Fibroblast of the aortic adventitia (primary cell): ENCODE measurements at places on chromosomes 7 and 10. TPM values are rescaled to one million over a fixed set of nuclear protein-coding genes. Genes with fewer than 3 reads are reported as not detected.

The TMEM176A gene
- total RNA-seq, result not detected in 2 replicates

GRCh38 chr7:38463277-38464225, 167.6 kb downstream of the AMPH start:
- DNase-seq, result peak; percentile 43

The HMX2 gene
- not detected in 2 replicates for total RNA-seq

The PLA2G12B gene
- total RNA-seq, result not detected in 2 replicates

- DNase-seq, result no peak
Observed at GRCh38 chr10:79047875-79048638, 20.7 kb upstream of the ZMIZ1 start.

The ITPRID1 gene
- not detected in 2 replicates for total RNA-seq

The TACR2 gene
- 0.18 TPM in 1 of 2 replicates, not detected in the other for total RNA-seq

- no peak for DNase-seq
Observed at GRCh38 chr10:42865716-42866114, 83.1 kb downstream of the BMS1 start.

DNA sequence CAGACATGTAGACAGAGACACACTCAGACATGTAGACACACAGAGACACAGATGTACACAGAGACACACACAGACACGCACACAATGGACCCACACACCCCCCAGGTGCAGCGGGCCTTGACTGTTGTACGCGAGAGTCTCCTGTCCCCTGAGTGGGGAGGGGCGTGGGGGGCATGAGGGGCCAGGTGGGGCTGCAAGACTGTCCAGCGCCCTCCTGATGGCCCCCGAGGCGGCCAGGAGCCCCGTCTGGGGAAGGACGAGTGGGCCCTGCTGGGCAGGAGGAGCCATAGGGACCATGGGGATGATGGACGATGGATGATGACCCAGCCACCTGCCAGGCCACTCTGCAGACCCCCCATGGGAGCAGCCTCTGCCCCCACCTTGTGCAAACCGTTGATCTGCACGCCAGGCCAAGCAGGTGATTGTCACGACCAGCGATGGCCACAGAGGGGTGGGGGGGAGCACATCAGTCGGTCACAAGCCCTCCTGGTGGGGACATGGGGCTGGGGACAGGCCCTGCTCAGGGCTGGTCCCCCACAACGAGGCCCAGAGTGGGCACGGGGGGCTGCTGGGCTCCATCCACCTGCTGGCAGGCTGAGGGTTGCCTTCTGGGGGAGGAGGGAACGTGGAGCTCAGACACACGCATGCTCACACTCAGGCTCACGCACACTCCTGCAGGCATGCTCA, 11.6 kb downstream of the VENTX start:
- DNase-seq, result no peak

DNA sequence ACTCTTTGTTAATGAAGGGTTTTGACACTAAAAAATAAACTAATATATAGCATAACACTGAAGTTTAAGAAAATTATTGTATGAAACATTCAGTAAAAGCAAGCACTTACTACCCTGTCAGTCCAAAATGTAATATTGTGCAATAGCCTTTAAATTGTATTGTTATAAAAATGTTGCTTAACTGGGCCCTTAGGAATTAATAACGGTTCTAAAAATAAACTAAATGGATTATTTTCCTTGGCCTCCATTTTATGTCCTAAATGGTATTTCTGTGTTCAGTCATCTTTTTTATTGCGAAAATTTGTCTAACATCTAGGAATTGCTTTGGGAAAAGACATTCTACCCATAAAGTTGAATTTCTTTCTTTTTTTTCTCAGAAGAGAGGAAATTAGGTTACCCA, 49.0 kb upstream of the ABI1 start:
- peak; percentile 33 for DNase-seq

DNA sequence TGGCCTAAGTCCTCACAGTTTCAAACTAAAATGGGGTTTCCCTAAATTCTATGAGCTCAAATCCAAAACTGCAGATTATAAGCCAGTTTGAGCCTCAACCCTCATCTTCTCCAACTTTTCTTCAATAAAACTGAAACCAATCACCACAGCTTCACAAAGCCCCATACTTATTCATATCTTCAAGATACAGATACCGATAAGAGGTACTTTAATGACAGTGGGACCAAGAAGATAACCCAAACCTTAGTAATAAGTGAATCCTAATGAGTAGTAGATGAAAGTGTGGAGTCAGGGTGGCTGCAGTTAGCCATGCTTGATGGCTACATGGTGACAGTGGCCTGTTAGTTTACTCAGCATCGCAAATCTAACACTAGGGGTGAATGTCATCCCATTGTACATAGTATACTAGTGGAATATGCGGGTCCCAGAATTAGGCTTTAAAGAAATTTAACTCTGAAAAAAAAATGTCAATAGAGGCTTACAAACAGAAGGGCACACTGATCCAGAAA, 395.8 kb upstream of the PHF14 start:
- DNase-seq, result no peak

The SFXN2 gene
- total RNA-seq, result 2.3 and 3.8 TPM in 2 replicates

The ACSM6 gene
- not detected in 2 replicates for total RNA-seq

The TRIM73 gene
- total RNA-seq, result 0.18 and 1.6 TPM in 2 replicates

The CYP17A1 gene
- total RNA-seq, result not detected in 2 replicates

DNA sequence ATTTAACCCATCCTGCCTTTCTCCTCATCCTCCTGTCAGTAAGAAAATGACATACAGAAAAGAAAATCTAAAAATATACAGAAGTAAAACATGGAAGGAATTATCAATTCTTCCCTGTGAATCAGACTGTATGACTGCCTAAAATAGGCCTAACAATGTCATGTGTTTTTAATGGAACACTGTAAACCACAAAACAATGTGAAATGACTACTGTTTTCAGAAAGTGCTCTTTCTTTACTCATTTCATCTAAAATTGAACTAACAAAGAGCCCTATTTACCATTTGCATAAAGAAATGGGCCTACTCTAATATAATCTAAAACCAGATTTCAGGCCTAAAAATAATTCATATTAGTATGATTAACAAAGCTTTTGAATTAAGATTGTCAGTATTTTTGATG, 35.7 kb downstream of the SEMA3E start:
- DNase-seq, result no peak

DNA sequence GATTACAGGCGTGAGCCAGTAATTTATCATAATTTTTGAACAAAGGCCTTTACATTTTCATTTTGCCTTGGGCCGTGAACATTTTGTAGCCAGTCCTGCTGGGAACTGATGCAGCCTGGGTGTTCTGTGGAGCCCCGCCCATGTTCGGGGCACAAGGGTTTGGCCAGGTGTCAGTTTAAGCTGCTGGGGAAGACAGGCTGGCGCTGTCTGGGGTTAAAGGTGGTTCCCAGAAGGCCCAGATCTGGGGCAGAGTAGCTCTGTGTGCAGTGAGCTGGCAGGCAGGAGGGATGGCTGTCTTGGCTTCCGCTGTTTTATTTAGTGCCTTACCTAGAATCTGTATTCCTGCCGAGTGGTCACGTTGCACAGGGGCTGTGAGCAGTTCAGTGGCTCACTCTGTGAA, 50.2 kb downstream of the DOCK1 start:
- DNase-seq, result no peak

DNA sequence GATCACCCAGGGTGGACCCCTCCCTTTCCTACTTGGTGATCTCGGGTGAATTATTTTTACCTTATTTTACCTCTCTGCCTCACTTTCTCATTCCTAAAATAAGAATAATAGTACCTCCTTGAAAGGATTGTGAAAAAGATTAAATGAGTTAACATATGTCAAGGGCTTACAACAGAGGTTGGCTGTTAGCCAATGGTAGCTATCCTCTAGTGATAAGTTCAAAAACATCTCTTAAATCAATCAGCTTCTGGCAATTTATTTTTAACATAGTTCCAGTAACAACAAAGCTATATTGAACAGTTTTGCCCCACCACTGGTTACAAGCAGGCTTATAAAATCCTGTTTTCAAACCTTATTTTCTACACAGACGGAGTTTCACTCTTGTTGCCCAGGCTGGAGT, 45.4 kb downstream of the TMEM168 start:
- peak; percentile 1 for DNase-seq

DNA sequence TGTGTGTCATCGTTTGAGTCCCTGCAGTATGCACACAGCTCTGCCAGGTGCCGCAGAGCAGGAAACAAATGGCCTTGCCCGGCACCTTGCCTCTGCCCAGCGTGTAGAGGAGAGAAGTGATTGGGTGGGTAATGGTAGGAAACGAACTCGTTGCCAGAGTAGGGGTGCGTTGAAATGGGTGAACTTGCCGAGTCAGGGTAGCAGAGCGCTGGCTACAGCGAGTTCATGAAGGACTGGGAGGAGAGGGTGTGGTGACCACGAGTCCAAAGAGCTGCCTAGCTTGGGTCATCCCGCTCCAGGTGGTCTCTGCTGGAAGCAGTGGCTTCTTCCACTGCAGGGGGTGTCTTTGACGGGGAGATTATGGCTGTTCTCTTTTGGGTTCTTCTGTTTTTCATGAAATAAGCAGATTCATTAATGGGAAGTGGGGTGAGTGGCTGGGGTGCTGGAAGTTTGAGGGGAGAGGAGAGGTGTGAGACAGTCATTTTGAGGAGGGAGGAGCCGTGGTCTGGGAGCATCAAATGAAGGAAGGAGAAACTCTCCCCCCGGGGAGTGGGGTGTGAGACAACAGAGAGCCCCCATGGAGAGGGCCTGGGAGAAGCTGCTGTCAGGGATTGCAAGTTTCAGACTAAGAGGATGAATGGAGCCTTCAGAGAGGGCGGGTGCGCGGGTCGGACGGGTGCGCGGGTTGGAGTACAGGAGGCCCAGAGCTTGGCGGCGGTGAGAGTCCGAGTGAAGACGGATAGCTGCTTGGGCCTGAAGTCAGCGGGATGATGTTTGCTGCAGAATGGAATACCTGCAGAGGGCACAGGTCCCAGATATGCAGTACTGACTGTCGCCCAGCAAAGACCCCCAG, 26.2 kb downstream of the PPP2R2D start:
- no peak for DNase-seq

DNA sequence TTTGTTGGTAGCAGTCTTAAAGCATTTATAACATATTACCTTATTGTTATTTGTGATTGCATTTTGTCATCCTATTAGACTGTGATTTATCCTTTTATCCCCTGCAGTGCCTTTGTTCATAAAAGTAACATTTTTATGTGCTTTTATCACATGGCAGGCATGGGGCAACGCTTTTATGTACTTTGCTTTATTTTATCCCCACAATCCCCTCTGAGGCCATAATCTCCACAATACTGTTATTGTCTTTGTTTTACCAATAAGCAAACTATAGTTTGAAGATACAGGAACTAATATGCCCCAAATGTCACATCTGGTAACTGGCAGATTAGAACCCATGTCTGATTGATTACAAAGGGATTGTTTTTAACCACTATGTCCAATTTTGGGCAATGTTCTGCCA, 613.5 kb downstream of the REEP3 start:
- no peak for DNase-seq

DNA sequence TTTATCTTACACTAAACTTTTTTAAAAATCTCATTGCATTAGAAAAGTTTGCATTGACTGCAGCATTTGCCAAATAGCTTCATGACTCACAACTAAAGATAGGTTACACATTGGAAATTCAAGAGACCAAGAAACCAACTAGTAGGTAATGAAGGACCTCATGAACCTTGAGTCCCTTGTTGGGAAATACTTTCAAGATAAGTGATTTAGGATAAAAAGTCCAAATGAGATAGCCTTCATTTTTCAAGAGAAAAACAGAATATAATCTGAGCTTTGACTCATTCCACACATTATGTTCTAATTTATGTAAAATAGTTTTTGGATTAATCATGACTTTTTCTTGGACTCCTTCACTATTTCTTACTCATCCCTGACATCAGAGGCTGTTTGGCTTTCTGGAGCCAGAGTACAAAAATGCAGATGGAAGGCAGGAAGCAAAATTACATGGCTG, 13.1 kb upstream of the LIPF start:
- DNase-seq, result peak; percentile 97

GRCh38 chr7:105279688-105280007, 109.1 kb downstream of the SRPK2 start:
- no peak for DNase-seq

DNA sequence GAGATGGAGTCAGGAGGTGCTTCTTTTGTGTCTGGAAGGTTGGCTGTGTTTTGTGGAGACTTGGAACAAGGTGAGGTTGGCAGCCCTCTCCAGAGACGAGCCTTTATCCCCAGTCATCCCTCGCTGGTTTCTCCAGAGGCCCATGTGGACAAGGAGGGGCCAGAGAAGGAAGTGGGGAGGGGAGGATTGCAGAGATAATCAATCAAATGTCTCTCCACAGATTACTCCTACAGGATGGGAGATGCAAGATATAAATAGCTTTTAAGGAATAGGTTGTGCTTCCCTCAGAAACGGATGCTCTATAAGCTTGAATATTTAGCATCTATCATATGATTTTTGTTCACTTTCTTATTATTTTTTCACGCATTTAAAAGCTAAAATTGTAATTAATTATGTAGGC, 70.4 kb upstream of the VWDE start:
- no peak for DNase-seq
